ENCODE measurements at places on chromosomes 12 and 14.

DNA sequence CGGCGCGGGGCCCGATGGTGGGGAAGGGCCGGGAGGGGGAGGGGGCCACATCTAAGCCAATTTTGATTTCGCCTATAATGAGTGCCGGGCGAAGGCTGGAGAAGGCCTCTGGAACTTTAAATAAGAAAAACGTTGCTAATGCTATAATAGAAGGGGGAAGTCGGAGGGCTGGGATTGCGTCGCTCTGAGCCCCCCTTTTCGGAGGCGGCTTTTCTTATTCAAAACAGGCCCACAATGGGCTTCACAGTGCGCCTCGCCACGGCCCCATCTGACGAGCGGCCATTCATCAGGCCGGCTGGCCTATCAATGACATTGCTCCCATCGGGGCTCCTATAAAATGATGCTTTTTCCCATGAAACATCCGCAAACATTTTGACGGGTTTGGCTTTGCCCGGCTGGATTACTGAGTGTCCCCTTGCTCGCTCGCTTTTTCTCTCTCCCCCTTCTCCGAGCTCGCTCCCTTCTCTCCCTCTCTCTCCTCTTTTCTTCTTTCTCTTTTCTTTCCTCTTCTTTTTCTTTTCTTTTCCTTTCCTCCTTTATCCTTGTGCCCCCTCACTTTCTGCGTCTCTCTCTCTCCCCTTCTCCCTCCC is at the start of gene RFX4:
Gene RFX4, plus strand, starts transcription at position 364 of the 590 bp plus-strand sequence. CDS start 317 bp downstream, outside the sequence.
- DNase-seq: no peak

GRCh38 chr14:33986804-33987203 is 35.9 kb upstream of the EGLN3 start:
- DNase-seq: no peak

- DNase-seq: peak; percentile 84
These were observed 40.0 kb upstream of the SRSF5 start for GRCh38 chr14:69726761-69727511.

DNA sequence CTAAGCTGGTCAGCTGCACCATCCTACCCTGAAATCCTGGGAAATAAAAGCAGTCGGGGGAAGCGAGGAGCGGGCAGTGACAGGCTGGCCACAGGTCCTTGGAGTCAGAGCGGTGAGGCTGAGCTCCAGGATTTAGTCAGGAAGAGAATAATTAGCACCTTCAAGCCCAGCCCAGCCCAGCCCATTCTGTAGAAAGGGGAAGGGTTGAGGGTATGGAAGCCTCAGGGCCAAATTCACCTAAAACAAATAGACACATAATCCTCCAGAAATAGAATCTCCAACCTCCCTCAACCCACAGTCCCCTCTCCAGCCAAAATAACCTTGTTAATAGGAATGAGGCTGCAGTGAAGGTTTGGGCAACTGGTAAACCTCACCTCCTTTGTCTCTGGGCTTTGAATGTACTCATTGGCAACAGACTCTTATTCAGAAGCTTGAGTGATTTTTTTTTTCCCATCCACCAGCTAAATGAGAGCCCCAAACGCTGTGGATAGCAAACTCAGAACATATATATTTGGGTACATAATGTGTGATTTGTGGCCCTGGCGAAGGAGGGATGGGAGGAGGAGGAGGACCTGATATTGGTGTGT is 334.1 kb downstream of the DPF3 start:
- no peak for DNase-seq

DNA sequence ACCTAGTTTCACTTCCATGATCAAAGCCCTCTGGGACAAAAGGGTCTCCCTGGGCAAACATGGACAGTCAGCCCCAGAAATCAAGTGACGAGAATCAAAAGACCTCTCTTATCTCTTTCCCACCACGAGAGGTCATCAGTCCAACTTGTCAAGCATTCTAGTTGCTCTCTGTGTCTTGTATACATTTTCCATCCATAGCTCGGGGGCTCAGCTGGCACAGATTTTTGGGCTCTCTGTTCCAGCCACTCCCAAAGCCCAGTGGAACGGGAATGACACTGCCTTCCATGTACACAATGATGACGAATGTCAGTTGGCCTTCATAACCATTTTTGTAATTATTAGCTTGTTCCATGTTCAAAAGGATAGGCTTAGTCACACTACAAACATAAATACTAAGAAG is 29.7 kb downstream of the NOS1 start:
- DNase-seq: no peak

DNA sequence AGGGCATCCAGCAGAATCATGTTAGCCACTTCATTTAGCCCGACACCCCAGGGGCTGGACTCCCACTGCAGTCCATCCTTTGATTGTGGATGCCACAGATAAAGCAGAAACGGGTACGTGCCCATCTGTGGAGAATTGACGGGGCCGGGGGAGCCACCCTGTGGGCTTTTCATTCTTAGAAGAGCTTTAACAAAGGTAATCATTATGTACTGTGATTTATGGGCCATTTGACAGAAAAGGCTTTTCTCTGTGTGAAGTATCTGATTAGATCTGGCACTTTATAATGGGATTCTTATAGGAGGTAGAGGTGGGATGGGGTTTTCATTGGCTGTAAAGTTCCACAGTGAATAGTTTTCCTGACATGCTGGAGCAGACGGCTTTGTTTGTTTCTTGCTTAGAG is 40.4 kb downstream of the AACS start:
- DNase-seq: no peak

Measured in KBM-7 (cell line).